Stimulated activated CD8-positive, alpha-beta memory T cell treated with anti-CD3 and anti-CD28 coated beads, Interleukin-12 subunit alpha, Interleukin-12 subunit beta, amount 100 ng/mL, for 4 hours (primary cell): ENCODE measurements at places on chromosomes 11 and 22.

GRCh38 chr11:59822989-59823566 is 12.5 kb upstream of the MRPL16 start:
- no peak for DNase-seq

DNA sequence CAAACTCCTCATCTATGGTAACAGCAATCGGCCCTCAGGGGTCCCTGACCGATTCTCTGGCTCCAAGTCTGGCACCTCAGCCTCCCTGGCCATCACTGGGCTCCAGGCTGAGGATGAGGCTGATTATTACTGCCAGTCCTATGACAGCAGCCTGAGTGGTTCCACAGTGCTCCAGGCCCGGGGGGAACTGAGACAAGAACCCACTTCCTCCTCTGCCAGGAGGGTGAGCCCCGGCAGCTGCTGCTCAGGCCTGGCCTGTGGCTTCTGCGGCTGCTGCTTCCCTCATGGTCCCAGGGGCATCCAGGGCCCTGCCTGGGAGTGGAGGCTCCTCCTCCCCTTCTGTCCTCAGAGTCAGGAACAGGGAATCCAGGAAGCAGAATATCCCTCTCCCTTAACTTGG is 98.4 kb downstream of the ZNF280B start:
- DNase-seq, result no peak

DNA sequence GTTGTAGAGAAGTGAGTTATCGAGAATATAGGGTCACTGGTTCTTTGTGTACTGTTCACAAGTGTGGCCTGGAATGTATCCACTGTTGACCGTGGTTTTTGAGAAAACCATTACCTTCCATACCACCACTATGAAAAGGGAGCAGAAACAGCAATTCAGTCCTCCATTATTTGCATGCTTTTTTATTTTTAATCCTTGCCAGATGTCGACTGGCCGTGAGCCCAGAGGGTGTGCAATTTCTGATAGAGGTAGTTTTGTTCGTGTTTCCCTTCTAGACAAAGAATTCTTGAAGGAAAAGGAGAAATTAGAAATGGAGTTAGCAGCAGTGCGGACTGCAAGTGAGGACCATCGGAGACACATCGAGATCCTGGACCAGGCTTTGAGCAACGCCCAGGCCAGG is 81.7 kb downstream of the AMOTL1 start:
- no peak for DNase-seq

DNA sequence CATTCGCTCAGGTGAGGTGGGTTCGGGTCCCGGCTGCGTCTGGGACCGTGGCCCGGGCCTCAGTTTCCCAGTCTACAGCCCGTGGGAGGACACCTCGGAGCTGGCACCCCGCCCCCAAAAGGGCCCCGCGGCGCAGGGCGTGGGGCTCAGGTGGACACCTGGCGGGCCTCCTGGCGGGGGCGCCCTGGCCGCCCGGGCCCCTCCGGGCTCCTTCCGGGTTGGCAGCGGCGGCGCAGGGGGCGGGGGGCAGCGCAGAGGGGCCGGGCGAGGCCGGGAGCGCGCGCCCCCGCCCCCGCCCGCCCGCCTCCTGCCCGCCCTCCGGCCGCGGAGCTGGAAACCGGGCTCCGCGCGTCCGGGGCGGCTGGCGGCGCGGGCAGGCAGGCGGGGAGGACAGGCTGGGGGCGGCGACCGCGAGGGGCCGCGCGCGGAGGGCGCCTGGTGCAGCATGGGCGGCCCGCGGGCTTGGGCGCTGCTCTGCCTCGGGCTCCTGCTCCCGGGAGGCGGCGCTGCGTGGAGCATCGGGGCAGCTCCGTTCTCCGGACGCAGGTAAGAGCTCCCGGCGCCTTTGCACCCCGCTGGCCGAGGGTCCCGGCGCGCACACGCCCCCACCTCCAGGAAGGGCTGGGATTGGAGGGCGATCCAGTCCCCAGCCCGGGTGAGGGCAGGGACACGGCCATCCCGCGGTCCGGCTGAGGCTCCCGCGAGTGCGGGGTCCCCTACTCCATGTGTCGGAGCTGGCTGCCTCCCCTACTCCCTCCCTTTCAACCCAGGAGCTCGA is at the start of gene EMID1:
Gene EMID1 (plus strand): TSS at position 303 of the 778 bp plus-strand sequence. CDS start 143 bp downstream, at position 446.
- no peak for DNase-seq
